Eye (tissue), 1 donor: ENCODE measurements at places on chromosomes 3 and 15.
A peak's percentile ranks its signal among the peaks of the same experiment; 100 is the strongest.

DNA sequence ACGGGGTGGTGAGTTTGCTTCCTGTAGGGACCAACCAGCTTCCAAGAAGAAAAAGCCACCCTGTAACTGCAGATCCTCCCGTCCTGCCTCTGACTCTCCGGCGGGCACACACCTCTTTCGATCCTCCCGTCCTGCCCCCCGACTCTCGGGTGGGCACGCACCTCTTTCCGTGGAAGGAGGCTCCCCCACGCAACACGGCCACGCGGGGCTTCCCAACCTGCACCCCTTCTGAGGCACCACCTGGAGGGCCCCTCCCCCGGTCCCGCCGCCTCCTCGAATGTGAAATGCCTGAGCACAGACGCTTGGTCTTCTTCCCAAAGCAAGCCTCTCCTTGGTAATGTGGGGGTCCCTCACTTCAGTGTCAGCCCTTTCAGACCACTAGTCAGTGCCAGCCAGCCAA is 7.3 kb downstream of the ADAMTS17 start:
- DNase-seq, result no peak

GRCh38 chr3:186544281-186544680 is at the start of gene CRYGS:
Gene CRYGS, minus strand, starts transcription at chr3:186544380. Its CDS starts 54 bp downstream, at chr3:186544326.
- no peak for DNase-seq

GRCh38 chr3:107452436-107452835 is 70.3 kb upstream of the BBX start:
- DNase-seq, result no peak

DNA sequence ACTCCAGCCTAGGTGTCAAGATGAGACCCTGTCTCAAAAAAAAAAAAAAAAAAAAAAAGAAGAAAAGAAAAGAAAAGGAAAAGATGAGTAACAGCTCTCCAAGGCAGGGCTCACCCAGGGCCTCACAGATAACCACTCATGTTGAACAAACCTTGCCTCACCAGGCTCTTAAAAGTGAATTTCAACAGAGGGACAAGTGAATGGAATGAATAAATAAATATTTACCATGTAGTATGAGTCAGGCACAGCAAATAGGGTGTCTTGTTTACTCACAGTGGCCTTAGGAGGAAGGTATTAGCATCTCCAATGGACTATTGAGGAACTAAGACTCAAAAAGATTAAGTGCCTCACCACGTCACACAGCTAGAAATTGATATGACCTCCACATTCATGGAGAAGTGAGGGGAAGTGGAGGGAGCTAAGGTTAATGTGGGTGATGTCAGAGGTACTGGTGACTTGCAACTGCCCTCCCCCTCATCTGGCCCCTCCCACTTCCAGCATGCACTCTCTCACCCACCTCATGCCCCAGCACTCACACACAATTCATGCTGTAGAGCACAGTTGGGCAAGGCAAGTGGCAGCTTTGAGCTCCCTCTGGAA is 255.5 kb downstream of the UACA start:
- DNase-seq, result no peak

DNA sequence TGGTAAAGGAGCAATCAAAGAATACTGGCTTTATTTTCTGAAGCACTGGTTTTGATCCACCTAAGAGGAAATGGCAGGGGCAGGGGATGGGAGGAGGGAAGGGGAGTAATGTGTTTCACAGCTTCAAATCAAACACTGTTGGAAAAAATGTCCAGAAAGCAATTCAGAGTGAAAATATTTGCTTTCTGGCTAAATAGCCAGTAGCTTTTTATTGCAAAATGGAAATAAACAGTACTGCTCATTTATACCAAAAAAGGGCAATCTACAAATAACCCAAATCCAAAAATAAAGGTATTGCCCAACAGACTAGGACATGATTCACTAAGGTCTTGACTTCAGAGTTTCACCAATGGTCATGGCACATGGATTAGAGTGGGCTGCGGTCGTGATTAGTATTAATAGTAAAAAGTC is 279.3 kb upstream of the THBS1 start:
- no peak for DNase-seq

- DNase-seq, result no peak
Measured at GRCh38 chr3:119630880-119631329, 29.5 kb downstream of the POPDC2 start.

- peak; percentile 72 for DNase-seq
Measured at GRCh38 chr3:182979674-182980191, 605 bp downstream of the DCUN1D1 start.

GRCh38 chr3:182133752-182134151 is 422.0 kb downstream of the SOX2 start:
- DNase-seq, result no peak

DNA sequence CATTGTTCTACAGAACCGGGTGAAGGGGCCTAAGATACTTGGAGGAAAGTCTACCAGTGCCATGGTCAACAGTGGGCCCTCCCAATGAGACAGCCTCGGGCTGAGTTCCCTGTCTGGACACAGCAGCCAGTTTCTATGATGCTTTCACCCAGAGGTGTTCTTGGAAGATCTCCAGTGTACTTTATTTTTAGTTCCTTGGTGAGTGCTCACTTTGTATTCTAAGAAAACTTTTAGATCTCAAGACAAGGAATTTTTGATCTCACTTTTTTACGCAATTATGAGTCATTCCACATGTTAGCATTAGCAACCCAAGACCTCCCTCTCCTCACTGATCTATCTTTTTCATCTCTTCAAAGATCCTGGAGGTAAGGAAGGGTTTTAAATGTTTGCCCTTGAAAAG is 287.7 kb downstream of the RORA start:
- no peak for DNase-seq

- DNase-seq, result no peak
Measured at GRCh38 chr3:79236496-79236895, 531.3 kb downstream of the ROBO1 start.

- DNase-seq, result peak; percentile 96
Measured at GRCh38 chr15:81000624-81001151, at the start of gene TLNRD1. Gene TLNRD1, plus strand, starts transcription at chr15:81000923. Its CDS starts 1,349 bp downstream, at chr15:81002272.

DNA sequence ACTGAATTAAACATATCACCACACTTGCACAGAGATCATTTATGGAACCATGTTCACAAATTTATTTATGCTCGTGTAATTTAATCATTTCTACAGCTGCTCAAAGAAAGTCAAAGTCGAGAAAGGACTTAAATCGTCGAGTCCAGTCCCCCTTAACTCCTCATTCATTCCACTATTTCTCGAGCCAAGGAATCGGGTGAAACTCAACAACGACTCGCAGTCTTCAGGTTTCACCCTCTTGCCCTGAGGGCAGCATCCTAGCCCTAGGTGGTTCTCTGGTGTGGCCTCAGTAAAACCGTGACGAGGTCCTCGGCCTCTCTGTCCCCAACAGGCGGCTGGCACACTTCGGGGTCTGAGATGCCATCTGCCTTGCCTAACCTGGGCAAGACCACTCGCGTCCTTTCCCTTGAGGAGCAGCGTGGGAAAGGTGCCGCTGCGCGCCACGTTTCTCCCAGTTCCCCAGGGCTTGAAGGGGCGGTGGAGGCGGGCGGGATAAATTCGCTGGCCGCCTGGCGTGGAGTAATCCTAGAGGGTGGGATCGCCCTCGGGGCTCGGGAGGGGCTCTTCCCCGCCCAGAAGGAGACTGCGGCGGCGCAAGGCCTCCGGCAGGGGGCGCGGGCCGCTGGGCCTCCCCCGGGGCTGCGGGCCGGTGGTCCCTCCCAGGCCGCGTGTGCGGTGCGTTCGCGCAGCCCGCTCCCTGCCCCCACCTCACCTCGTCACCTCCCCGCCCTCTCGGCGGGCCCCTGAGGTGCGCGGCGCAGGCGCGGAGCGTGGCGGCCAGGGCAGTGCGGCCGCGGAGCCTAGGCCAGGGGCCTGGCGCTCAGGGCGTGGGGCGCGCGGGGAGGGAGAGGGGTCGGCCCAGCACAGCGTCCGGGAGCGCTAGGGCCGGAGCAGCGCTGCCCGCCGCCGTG is at the start of gene ZNF639:
TSS of gene ZNF639 (plus strand) at position 746 of the 911 bp plus-strand sequence. CDS start 5,263 bp downstream, outside the sequence.
- peak; percentile 96 for DNase-seq

GRCh38 chr3:196927571-196928453 is 14.5 kb downstream of the NCBP2 start:
- no peak for DNase-seq

DNA sequence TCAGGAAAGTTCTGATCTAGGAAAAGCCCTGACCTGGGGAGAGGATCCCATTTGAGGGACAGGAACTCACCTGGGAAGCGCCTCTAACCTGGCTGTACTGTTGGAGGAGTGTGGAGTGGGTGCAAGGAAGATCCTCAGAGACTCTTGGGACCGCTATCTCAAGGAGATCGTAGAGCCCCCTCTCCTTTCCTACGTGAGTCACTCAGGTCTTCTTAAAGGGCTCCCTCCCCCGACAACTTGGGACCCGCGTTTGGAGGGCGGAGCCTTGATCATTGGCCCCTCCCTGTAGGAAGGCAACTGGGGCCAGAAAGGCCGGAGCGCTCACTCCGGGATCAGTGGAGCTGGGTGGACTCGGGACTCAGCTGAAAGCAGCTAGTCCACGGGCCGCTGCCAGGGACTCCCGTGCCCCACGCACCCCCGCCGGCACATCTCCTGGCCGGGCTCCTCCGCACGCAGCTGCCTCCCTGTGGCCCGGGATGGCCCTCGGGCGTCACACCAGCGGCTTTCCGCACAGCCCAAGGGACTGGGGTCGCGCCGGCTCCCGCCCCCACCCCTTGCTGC is 520 bp downstream of the SLC26A6 start:
- DNase-seq, result no peak

DNA sequence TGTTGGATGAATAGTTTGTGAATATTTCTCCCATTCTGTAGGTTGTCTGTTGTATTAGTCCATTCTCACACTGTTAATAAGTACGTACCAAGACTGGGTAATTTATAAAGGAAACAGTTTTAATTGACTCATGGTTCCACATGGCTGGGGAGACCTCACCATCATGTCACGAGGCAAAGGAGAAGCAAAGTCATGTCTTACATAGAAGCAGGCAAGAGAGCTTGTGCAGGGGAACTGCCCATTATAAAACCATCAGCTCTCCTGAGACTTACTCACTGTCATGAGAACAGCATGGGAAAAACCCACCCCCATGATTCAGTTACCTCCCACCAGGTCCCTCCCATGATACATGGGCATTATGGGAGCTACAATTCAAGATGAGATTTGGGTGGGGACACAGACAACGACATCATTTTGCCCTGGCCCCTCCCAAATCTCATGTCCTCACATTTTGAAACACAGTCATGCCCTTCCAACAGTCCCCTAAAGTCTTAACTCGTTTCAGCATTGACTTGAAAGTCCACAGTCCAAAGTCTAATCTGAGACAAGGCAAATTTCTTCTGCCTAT is 133.2 kb downstream of the LMLN start:
- no peak for DNase-seq

DNA sequence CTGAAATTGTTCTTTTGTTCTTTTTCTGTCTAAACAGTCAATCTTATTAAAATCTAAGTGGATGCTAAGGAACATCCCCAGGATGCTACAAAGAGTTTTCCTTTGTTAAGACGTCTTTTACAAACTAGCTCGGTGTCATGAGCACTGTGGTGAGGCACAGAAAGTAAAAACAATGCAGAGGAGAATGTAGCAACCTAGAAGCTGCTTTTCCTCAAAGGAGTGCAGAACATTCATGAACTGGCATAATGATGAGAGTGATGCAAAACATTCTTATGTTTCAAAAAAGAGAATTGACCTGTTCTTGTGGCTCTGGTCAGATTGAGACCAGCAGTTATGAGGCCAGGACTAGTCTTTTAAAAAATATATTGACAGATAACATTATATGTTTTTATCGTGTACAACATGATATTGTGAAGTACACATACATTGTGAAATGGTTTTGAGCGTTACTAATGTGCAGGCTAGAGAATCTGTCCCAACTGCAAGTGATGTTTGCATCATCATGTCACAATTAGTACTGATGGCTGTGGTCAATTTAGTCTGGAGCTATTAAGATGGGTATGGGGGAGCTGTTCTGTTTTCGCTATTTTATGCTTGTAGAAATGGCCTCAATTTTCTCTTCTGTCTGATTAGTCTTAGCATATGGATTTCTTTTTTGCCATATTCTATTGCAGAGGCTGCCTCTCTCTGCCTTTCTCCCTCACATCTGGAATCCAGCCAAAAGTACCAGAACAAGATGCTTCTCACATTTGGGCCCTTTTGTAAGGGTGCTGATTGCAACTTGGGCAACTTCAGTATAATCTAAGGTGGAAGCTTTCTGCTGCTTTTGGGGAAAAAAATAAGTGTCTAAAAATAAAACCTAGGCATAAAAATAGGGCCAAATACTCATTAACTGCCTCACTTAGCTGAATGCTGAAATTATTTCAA is 50.2 kb downstream of the HHLA2 start:
- no peak for DNase-seq

DNA sequence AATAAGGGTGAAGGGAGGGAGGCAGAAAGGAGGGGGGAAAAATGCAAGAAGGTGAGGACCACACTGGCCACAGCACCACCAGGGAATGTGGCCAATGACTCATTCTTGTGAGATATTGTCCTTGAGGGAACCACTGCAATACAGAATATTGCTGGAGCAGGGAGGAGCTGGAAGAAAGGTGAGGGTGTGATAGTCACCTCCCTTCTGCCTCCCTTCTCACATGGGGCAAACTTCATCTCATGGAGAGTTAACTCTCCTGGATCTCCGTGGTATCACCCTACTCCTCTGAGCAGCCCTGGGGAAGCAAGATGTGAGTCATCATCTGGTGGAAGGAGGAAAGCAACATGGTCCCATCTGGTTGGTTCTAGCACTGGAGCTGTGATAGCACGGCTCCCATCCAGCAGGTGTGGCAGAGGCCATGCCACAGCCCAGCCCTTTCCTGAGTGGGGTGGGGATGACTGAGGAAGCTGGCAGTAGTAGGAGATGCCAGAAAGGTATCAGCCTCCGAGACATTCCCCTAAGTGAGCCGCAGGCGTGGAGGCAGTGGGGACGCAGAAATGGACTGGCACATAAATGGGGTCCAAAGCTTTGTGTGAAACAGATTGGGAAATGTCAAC is 115.9 kb upstream of the LPP start:
- no peak for DNase-seq

- no peak for DNase-seq
Measured at GRCh38 chr3:30003741-30004140, 602.7 kb upstream of the TGFBR2 start.

DNA sequence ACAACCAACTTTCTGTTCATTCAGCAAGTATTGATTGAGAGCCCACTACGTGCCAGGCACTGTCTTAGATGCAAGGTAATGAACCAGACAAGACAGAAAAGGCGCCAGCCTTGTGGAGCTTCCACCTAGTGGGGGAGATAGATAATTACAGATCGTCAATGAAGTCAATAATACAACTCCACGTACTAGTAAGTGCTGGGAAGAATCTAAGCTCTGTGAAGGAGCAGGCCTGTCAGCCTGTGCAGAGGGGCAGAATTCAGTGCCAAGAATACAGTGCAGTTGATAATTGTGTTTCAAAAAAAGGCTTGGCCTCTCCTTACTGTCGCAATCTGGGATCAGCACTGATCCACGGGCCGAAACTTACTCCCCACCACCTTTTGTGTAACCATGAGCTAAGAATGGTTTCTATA is 186.3 kb downstream of the FEZF2 start:
- DNase-seq, result peak; percentile 17

DNA sequence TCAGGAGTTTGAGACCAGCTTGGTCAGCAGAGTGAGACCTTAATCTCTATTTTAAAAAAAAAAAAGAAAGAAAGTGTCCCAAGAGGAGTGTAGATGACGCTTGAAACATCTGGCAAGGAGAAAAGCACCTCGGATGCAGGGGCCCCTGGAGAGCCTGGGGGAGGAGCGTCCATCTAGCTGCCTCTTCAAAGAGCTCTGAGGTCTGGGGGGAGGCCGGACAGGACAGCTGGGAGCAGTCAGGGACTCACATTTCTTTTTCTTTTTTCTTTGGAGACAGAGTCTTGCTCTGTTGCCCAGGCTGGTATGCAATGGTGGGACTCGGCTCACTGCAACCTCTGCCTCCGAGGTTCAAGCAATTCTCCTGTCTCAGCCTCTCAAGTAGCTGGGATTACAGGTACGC is 3.3 kb upstream of the IDH2 start:
- DNase-seq, result no peak
